Cortex of kidney (tissue), 1 donor: ENCODE measurements at places on chromosomes 1 and 21.

- no peak for DNase-seq
Observed at GRCh38 chr1:183783767-183784637, 20.9 kb upstream of the RGL1 start.

GRCh38 chr1:234645474-234645953 lies 35.5 kb upstream of the IRF2BP2 start:
- no peak for DNase-seq

DNA sequence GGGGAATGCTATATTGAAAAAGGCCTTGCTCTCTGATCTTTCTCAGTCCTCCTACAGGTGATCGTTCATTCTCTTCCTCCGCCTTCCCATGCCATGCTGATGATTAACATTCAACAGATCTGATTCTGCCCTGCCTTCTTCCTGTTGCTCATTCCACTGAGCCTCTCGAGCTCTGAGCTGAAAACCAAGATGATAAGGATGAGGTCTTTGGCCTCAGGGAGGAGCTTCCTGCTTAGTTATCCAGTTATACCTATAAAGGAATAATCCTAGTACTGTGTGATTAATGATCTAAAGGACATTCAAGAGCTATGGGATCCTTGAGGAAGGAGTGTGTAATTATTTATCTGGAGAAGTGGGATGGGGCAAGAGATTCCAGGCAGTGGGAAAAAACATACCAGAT lies 25.2 kb upstream of the MAP3K7CL start:
- no peak for DNase-seq

- no peak for DNase-seq
Observed at GRCh38 chr1:10768552-10768951, 27.9 kb downstream of the CASZ1 start.

- no peak for DNase-seq
Observed at GRCh38 chr1:11523261-11523660, 44.3 kb downstream of the DISP3 start.

DNA sequence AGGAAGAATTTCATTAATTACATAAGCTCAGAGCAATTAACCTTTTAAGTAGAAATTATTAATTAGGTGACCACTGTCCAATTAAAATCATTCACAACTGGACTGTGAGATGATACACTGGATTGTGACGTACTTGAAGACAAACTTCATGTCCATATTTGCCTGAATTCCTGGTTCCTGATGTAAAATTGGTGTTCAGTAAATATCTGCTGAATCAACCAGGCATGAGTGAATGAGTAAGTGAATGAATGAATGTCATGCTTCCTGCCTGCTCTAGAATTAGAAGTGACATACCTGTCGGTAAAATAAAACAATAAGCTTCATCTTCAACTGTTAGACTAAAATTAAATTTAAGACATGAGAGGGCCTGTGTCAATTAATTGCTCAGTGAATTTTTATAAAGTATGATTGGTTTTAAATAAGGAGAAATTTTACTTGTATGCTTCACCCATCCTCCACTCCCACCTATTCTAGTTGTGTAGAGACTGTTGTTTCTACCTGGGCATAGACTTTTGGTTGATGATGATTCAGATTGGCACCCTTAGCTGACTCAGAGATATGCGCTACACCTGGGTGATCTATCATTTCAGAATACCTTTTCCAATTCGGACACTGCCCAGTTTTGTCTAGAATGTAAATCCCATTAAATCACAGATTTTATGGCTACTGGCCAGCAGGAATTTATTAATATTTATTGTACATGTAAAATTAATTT lies 56.9 kb upstream of the PTGS2 start:
- DNase-seq: no peak

DNA sequence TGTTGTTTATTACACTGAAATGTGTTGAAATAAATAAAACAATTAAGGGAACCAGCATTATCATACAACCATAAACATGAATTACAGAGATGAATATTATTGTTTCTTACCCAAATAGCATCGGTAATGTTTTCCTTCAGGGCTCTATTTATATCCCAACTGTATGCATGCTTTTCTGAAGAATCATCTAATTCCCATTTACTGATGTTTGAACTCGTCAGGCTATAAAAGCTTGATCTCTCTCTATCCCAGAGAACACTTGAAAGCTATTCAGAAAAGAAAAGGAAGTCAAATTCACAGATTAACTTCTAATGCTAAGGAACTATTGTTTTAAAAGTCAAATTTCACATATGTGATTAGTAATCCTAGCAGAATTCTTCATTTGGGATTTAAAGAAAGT lies 12.4 kb downstream of the NUP133 start:
- no peak for DNase-seq

- DNase-seq: no peak
Observed at GRCh38 chr1:70101231-70101630, 104.1 kb downstream of the LRRC40 start.

- no peak for DNase-seq
Observed at GRCh38 chr21:17925899-17926298, 106.7 kb upstream of the C21orf91 start.

DNA sequence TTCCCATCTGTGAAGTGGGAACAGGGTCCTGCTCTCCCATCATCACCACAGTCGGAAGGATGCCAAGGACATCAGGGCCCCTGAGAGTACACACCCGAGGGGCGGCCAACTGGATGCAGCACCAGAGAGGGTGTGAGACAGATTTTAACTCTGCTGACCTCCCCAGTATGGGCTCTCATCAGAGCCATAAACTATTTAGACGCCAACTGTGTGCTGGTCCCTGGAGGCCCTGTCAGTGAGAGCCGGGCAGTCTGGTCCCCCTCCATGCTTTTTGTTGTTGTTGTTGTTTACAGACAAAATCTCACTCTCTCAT lies 1.7 kb downstream of the FGR start:
- no peak for DNase-seq

DNA sequence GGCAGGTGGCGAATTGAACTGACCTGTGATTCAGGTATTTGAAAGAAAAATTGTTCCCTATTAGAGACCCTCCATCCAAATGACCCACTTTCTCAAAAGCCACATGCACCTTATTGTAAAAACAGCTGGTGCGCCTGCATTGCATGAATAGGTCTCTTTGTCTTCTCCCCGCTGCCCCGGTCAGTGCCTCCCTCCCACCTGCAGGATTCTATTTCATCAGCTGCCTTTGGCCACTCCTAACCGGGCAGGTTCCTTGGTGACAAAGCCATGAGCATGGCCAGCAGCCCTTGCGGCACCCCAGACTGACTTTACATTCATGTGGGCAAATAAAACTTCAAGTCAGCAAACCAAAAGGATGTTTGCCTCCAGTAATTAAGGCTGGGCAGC lies 6.4 kb downstream of the TMPRSS3 start:
- DNase-seq: no peak

GRCh38 chr1:162302306-162303003 lies 74.2 kb downstream of the SPATA46 start:
- no peak for DNase-seq

DNA sequence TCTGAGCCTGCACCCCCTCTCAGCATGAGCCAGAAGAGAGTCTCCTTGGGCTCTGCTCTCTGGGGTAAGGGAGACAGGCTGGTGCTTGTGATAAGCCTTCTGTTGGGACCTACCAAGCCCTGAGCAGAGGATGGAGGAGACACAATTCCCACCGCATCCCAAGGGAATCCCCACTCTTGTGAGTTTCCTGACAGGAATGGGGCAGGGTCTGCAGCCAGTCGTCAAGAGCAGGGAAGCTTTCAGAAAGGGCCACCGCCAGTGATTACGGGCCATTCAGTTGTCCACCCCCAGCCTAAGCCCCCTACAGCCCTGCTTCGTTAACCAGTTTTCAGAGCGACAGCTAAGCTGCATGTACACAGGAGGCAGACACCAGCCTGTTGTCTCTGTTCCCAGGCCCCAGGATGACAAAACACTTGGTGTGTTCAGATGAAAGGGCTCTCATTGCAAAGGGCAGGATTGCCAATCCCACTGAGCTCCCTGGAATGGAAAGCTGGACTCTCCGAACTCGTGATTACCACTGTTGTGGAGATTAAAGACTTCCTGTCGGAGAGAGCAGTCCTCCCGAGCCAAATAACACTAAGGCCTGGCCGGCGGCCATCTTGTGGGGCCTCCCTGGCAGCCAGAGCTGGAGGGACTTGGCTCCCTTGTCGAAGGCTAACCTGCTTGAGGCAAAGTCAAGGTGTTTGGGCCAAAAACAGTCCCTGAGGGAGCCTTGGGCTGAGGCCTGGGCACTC lies 37.4 kb upstream of the SLC30A1 start:
- DNase-seq: no peak

DNA sequence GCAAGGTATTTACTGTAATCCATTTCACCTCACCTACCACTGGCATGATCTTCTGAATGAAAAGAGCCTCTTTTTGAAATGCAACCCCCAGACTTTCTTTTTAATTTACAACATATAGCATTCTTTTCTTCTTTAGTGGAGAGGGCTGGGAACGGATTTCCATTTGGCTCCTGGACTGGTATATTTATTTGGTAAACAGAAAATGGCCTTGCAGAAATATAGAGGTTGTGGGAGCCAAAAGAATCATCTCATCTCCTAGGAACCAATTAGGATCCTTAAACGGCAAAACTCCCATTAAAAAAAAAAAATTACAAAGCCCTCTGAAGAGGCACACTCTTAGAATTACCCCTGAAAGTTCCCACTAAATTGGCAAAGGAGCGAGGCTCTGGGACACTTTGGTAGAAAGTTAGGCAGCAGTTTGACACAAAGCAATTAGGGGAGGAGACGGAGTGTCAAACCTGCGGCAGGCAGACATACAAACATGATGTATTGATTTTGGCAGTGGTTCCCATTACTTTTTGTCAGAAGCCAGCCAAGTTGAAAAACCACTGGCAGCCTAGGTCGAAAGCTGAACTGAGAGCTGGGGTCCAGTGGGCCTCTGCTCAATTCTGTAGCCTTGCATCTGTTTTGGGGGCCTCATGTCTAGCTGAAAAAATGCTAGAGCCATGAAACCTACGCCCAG lies 135.1 kb upstream of the MAGI3 start:
- DNase-seq: no peak

GRCh38 chr1:152461544-152461943 lies 47.5 kb upstream of the CRNN start:
- DNase-seq: no peak

GRCh38 chr1:118984722-118985639 lies 3.2 kb downstream of the TBX15 start:
- no peak for DNase-seq

GRCh38 chr1:32216566-32216965 lies 5.6 kb downstream of the TMEM234 start:
- no peak for DNase-seq

- no peak for DNase-seq
Observed at GRCh38 chr1:48555271-48555670, 83.3 kb upstream of the SPATA6 start.

DNA sequence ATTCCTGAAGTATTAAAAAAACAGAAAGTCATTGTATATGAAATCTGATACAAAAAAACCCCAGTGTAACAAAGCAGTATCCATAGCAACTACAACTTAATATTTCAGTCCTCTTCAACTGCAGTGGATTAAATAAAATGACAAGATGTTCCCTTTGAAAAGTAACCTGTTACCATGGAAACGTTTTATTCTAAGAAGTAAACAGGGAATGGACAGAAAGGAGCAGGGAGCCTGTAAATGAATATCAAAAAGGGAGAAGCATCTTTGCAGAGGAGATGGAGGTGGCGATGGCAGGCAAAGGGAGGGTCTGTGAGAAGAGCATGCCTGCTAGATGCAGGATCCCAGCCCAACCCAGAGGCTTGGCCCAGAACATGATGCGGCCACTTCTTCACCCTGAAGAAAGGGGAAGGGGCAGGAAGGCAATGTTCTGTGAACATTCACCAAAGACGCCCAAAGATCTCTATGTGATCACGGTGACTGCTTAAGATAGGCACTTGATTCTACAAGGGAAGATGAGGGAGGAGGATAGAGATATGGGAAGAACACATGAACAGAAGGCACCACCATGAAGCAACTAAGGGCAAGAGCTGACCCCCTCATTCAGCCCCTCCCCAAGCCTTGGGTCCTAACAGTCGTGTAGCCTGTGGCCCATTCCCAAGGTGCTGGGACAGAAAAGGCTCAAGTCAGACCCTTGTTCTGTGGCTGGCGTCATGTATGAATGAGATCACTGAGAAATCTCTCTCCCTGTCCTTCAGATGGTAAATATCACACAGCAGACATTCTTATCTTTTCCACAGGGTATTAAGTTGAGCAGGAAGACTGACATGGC lies 200.0 kb downstream of the SLC45A1 start:
- no peak for DNase-seq

GRCh38 chr1:231407547-231408396 lies 14.3 kb downstream of the EGLN1 start:
- DNase-seq: no peak

DNA sequence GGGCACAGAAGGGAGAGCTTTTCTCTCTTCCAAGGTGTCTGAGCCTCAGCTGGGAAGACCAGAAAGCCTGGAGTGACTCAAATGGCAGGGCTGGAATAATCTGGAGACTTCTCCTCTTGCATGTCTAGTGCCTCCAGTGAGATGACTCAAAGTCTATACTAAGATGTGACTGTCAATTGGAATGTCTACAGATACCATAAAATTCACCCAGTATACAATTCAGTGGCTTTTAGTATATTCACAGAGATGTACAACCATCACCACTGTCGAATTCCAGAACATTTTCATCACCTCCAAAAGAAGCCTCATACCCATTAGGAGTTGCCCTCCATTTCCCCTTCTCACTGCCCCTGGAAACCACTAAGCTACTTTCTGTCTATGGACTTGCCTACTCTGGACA lies 47.9 kb upstream of the CNN3 start:
- no peak for DNase-seq

DNA sequence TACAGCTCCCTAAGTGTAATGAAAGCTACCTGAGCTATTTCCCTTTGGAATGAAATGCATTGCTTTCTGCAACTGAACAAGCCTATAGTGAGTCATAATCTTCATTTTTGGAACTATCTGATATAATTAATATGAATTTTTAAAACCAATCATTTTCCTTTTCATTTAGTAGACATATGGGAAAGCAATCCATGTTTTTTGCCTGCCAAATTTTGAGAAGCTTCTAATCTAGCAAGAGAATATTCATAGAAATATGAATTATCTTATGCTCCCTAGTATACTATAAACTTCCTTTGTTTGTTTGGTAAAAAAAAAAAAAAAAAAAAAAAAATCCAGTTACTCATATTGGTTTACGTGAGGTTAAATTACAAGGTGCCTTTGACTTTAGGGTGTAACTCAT lies 68.3 kb downstream of the PLPPR4 start:
- no peak for DNase-seq

GRCh38 chr1:215151841-215152549 lies 69.5 kb downstream of the KCNK2 start:
- DNase-seq: no peak

- DNase-seq: no peak
Observed at GRCh38 chr1:225494789-225495359, 67.0 kb upstream of the LBR start.

GRCh38 chr1:241485554-241485992 lies 34.0 kb downstream of the FH start:
- DNase-seq: no peak

GRCh38 chr1:60753036-60753900 lies 329.1 kb upstream of the NFIA start:
- DNase-seq: no peak
